ENCODE measurements at places on chromosomes 1 and 21.

GRCh38 chr1:244970236-244970743 lies 105.9 kb upstream of the HNRNPU start:
- peak overlapping the region; percentile 98 for H3K27ac ChIP-seq
- H3K4me3 ChIP-seq = peak overlapping the region; percentile 95
- H3K36me3 ChIP-seq = no peaks in the 10 kb centered on the region
- peak; percentile 70 for ATAC-seq
- no peaks in the 10 kb centered on the region for H3K27me3 ChIP-seq

DNA sequence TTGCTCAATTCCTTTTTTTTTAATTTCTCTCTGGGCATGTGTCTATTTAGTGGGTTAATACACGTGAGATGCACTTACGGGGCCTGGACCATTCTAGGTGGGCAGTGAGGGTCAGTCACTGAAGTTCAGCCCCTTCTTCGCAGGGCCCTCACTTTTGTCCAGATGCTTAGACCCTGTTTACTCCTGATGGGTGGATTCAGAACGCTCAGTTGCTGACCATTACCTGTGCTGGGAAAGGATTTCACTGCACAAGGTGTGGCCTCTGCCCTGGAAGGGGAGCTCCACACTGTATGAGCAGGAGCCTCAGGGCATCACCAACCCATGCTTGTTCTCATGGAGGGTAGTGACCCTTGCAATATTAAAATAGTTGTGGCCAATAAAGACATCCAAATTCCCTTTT lies 4.5 kb downstream of the PRAMEF12 start:
- no peaks in the 10 kb centered on the region for H3K4me1 ChIP-seq
- peaks cover 24% of the 10 kb centered on the region for H3K27me3 ChIP-seq
- no peak for ATAC-seq
- no peak overlapping the region for H3K27ac ChIP-seq

DNA sequence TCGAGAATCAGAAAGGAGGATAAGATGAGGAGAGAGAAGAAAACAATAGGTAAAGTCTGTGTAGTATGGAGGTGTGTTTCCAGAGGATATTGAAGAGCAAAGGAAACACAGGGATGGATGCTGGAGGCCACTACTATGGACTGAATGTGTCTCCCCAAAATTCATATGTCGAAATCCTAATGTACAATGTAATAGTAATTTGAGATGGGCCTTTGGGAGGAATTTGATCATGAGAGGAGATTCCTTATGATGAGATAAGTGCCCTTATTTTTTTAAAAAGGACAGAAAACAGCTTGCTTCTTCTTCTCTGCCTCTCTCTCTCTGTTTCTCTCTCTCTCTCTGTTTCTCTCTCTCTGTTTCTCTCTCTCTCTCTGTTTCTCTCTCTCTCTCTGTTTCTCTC lies 602.2 kb upstream of the ADAMTS5 start:
- no peaks in the 10 kb centered on the region for H3K4me1 ChIP-seq
- H3K36me3 ChIP-seq = no peaks in the 10 kb centered on the region
- H3K27ac ChIP-seq = no peak overlapping the region
- no peaks in the 10 kb centered on the region for H3K27me3 ChIP-seq
- no peak for ATAC-seq
- H3K4me3 ChIP-seq = no peak overlapping the region

DNA sequence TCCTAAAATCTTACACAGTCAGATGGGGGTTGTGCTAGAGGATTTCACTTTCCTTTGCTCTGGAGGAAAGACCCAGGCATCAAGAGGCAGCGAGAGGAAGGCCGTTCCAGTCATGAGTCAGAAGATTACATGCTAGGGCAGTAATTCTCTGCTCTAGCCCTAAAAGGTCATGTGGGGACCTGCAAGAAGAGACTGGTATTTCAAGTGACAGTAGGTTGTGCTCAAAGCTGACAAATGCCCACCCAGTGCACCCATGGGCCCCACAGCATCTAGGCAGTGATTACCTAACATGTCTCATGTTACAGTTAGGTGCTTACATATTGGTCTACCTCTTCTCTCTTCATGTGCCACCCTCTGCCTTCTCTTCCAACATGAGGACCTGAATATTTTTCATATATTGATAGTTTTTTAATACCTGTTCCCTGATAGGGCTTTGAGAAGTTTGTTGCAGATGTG lies 99.7 kb upstream of the BEND5 start:
- ATAC-seq = no peak
- H3K27ac ChIP-seq = no peak overlapping the region
- H3K4me3 ChIP-seq = no peak overlapping the region
- H3K36me3 ChIP-seq = no peaks in the 10 kb centered on the region
- H3K27me3 ChIP-seq = peaks cover 5% of the 10 kb centered on the region
- H3K4me1 ChIP-seq = no peaks in the 10 kb centered on the region

- peak; percentile 13 for ATAC-seq
- H3K36me3 ChIP-seq = peaks cover 19% of the 10 kb centered on the region
- H3K4me1 ChIP-seq = peaks cover 24% of the 10 kb centered on the region
- H3K27me3 ChIP-seq = no peaks in the 10 kb centered on the region
These were observed 995 bp downstream of the ID3 start for GRCh38 chr1:23558140-23558871.

GRCh38 chr1:198880397-198880796 lies 241.6 kb downstream of the PTPRC start:
- H3K27ac ChIP-seq = peak overlapping the region; percentile 1
- no peak for ATAC-seq
- no peaks in the 10 kb centered on the region for H3K27me3 ChIP-seq
- H3K4me1 ChIP-seq = peaks cover 6% of the 10 kb centered on the region
- H3K36me3 ChIP-seq = no peaks in the 10 kb centered on the region

DNA sequence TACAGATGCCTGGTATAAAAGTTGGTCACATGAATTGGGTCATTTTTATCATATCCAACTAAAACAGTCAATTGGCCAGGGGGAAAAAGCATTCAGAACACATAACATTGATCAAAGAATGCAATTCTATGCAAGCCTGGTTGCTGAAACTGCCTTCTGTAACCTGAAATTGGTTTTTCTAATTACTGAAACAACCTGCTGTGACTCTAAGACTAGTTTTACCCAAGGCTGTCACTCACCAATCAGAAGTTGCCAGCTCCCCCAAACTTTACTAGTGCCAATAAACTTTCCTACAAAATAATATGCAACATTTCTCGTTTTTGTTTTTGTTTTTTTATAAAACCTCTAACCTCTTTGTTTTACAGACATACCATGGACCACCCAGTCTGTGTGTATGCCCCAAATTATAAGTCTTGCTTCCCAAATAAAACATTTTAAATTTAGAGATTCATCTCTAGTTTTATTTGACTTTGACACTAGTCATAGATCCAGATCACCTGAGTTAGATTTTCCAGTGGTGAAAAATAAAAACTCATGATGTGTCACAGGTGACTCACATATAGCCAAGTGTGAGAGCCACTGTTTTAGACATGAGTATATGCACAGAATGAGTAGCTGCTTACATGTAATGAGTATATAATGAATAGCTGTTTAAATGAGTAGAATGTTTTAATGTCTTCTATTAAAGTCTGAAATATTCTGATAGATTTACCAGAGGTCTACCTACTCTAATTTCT lies 64.2 kb upstream of the CR2 start:
- H3K27ac ChIP-seq = peak overlapping the region; percentile 82
- peak; percentile 99 for ATAC-seq
- no peaks in the 10 kb centered on the region for H3K4me1 ChIP-seq
- H3K36me3 ChIP-seq = no peaks in the 10 kb centered on the region

GRCh38 chr1:54310439-54311328 lies 95.5 kb downstream of the SSBP3 start:
- H3K36me3 ChIP-seq = no peaks in the 10 kb centered on the region
- H3K27me3 ChIP-seq = no peaks in the 10 kb centered on the region
- peak overlapping the region; percentile 45 for H3K27ac ChIP-seq

GRCh38 chr1:71074681-71075080 lies 6.2 kb downstream of the ZRANB2 start:
- peaks cover 96% of the 10 kb centered on the region for H3K36me3 ChIP-seq
- H3K27ac ChIP-seq = peak overlapping the region; percentile 26
- no peaks in the 10 kb centered on the region for H3K27me3 ChIP-seq
- peak overlapping the region; percentile 2 for H3K4me3 ChIP-seq
- ATAC-seq = no peak

DNA sequence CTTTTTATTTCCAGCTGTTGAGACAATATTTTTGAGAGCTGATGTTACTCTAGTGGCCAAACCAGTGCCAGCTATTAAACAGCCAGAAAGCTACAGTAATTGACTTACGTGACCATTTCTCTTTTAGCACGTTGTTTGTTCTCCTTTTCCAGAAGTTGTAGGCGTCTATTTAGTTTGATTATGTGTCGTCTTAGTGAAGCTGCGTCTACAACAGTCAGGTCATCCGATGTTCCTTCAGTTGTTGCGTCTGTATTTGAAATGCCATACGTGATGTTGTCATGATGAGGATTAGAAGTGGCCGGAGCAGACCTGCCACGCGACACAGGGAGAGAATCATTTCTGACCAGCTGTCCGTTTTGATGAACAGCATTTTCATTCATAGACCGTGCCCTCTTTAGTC lies 38.2 kb downstream of the TMEM51 start:
- H3K4me3 ChIP-seq = no peak overlapping the region
- H3K4me1 ChIP-seq = no peaks in the 10 kb centered on the region
- peaks cover 13% of the 10 kb centered on the region for H3K27me3 ChIP-seq

GRCh38 chr1:219130366-219130935 lies 43.2 kb upstream of the LYPLAL1 start:
- no peak overlapping the region for H3K27ac ChIP-seq
- H3K36me3 ChIP-seq = no peaks in the 10 kb centered on the region
- H3K4me1 ChIP-seq = no peaks in the 10 kb centered on the region
- no peak for ATAC-seq

DNA sequence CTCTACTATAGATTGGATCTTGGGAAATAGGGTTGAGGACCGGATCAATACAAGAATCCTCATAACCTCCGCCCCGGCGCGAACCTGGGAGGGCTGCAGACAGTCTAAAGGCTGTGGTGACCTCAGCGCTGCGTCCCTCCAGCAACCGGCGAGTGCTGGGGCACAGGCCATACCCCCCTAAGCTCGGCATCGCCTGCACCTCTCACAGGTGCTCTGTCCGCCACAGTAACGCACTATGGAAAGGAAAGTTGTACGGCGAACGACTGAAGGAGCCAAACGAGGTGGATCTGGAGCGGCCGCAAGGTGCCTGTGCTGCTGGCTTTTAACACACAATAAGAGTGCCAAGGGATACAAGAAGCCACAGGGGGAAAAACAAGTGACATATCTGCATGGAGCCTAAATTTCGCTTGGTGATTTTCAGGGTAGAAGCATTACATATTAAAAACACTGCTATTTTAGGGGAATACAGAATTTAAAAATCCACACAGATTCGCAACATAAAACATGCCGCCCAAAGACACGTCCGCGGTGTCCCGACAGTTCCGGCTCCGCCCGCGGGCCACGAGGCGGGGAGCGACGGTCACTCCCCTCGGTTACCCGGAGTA lies 1.4 kb upstream of the RBM15 start:
- ATAC-seq = no peak
- H3K4me1 ChIP-seq = peaks cover 19% of the 10 kb centered on the region
- H3K36me3 ChIP-seq = peaks cover 5% of the 10 kb centered on the region
- no peak overlapping the region for H3K4me3 ChIP-seq
- H3K27ac ChIP-seq = no peak overlapping the region

- no peak overlapping the region for H3K4me3 ChIP-seq
- H3K27me3 ChIP-seq = peaks cover 9% of the 10 kb centered on the region
- H3K4me1 ChIP-seq = no peaks in the 10 kb centered on the region
- no peak overlapping the region for H3K27ac ChIP-seq
- no peaks in the 10 kb centered on the region for H3K36me3 ChIP-seq
These were observed 203.7 kb downstream of the S1PR1 start for GRCh38 chr1:101440485-101440884.

GRCh38 chr1:231628207-231628876 lies 1.8 kb downstream of the DISC1 start:
- H3K27ac ChIP-seq = peak overlapping the region; percentile 41
- peaks cover 12% of the 10 kb centered on the region for H3K4me1 ChIP-seq
- peak; percentile 66 for ATAC-seq
- H3K4me3 ChIP-seq = peak overlapping the region; percentile 91

- H3K36me3 ChIP-seq = peaks cover 54% of the 10 kb centered on the region
- no peak overlapping the region for H3K4me3 ChIP-seq
- no peaks in the 10 kb centered on the region for H3K27me3 ChIP-seq
These were observed 50.5 kb upstream of the GPR52 start for GRCh38 chr1:174397261-174397660.

GRCh38 chr1:26730695-26731094 lies 34.9 kb downstream of the ARID1A start:
- H3K27me3 ChIP-seq = no peaks in the 10 kb centered on the region
- ATAC-seq = peak; percentile 66
- H3K4me3 ChIP-seq = peak overlapping the region; percentile 13
- peaks cover 60% of the 10 kb centered on the region for H3K4me1 ChIP-seq
- peak overlapping the region; percentile 64 for H3K27ac ChIP-seq

- H3K27me3 ChIP-seq = peaks cover 3% of the 10 kb centered on the region
- H3K27ac ChIP-seq = no peak overlapping the region
- H3K36me3 ChIP-seq = no peaks in the 10 kb centered on the region
- no peaks in the 10 kb centered on the region for H3K4me1 ChIP-seq
These were observed 24.3 kb upstream of the APP start for GRCh38 chr21:26194811-26195251.

DNA sequence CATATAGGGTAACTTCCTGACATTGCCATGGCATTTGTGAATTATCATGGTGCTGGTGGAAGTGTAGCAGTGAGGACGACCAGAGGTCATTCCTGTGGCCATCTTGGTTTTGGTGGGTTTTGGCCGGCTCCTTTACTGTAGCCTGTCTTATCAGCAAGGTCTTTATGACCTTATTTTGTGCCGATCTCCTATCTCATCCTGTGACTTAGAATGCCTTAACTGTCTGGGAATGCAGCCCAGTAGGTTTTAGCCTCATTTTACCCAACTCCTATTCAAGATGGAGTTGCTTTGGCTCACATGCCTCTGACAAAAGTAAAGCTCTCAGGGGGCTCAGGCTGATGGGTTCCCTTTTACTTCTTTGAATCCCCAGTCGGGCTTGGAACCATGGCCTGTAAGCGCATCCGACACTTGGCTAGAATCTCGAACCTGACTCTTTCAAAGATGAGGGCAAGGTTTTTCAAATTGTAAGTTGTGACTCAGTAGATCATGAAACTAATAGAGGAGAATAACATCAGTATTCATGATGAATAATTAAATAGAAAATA lies 85.0 kb downstream of the GALNT2 start:
- no peaks in the 10 kb centered on the region for H3K36me3 ChIP-seq
- H3K4me3 ChIP-seq = no peak overlapping the region

DNA sequence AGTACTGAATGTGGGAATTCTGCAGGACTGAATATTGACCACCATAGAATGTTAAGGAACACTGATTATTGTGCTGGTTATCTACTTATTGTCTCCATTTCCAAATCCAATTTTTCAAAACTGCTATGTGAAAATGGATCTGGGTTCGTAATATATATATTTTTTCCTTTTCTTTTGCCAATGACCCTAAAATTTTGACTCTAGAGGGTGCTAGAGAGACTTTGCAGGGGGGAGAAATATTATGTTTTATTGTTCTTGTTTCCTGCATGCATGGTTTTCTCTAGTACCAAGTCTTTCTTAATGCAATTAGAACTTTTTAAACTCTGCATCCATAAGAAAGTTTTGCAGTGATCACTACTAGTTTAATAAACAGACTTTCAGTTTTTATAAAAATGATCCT lies 1256.9 kb downstream of the BRINP3 start:
- no peaks in the 10 kb centered on the region for H3K4me1 ChIP-seq
- no peak overlapping the region for H3K4me3 ChIP-seq
- no peaks in the 10 kb centered on the region for H3K36me3 ChIP-seq
- no peaks in the 10 kb centered on the region for H3K27me3 ChIP-seq
- no peak overlapping the region for H3K27ac ChIP-seq
- ATAC-seq = no peak

- peaks cover 3% of the 10 kb centered on the region for H3K27me3 ChIP-seq
- H3K4me3 ChIP-seq = no peak overlapping the region
- ATAC-seq = no peak
- no peaks in the 10 kb centered on the region for H3K36me3 ChIP-seq
- H3K27ac ChIP-seq = no peak overlapping the region
These were observed 129.8 kb downstream of the CRB1 start for GRCh38 chr1:197397895-197398294.
